ENCODE measurements at places on chromosomes 11 and 22.

DNA sequence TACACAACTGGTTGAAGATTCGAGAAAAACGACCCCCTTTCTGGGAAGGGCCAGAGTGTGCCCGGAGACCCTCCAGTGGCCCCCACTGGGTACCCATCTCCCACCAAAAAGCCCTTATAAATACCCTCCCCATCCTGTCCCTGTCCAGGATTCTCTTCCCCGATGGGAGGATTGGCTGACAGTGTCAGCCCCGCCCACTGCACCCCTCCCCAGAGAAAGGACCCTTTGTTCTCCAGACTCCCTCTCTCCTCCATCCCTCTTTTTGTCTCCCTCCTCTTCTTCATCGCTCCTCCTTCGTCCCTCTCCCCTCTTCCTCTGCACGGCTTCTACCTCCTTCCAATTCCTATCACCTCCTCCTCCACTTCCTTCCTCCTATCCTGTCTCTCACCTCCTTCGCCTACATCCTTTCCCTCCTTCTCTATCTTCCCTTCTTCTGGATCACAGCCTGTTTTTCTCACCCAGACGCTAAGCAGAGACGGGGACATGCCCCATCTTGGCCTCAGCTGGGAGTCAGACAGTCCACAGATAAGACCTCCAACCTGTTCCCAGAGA, 13.3 kb upstream of the MEN1 start:
- DNase-seq: no peak

GRCh38 chr22:39556970-39557841, 13.3 kb upstream of the CACNA1I start:
- peak; percentile 49 for DNase-seq

DNA sequence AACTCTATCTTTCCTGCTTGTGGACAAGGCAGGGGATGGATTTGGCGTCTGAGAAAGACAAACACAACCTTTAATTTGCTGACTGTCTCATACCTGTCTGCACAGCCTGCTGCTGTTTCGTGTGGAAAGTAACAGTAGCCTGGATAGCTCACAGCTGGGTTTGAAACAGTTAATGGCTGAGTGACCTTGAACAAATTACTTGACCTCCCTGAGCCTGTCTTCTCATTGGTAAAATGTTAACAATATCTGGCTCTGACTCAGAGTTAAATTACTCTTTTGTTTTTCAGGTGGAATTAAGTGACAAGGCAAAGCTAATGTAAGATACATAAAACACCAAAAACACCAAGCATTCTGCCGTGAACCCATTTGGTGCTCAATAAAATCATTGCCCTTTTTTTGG, 41.1 kb upstream of the ADA2 start:
- no peak for DNase-seq

GRCh38 chr11:57638811-57639320, 10.8 kb downstream of the YPEL4 start:
- DNase-seq: no peak

GRCh38 chr11:67780056-67780455, 105.6 kb upstream of the ALDH3B2 start:
- DNase-seq: no peak

GRCh38 chr11:92390783-92391182, 166.2 kb downstream of the FAT3 start:
- DNase-seq: no peak

GRCh38 chr11:65801153-65801987, 14.5 kb downstream of the OVOL1 start:
- DNase-seq: no peak

DNA sequence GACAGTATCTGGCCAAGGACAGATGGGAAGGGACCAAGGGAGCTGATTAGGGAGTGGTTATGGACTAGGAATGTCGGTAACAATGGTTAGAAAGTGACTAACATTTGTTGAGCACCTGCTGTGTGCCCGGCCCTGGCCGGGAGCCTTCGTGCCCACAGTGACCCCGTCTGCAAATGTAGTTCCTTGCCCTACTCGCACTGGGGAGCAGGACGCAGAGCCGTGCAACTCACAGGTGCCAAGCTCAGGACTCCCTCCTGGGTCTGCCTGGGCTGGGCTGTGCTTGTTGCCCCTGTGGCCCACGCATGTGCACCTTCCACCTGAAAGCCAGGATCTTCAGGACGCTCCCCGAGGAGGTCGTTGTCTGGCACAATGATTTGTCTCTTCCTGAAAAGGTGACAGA, 56.7 kb upstream of the PPP6R3 start:
- no peak for DNase-seq

DNA sequence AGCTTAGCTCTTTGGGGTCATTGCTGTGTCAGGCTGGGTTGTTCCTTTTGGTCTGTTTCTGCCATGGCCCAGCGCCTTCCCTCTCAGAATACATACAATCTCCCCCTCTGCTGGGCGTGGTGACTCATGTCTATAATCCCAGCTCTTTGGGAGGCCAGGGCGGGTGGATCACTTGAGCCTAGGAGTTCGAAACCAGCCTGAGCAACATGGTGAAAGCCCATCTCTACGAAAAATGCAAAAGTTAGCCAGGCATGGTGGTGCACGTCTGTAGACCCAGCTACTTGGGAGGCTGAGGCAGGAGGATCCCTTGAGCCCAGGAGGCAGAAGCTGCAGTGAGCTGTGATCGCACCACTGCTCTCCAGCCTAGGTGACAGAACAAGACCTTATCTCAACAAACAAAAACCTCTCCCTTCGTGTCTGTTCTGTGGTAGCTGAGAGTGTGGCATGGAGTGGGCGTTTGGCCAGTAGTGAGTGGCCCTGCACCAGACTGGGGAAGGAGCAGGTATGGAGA, 46.7 kb upstream of the RAB1B start:
- DNase-seq: no peak

DNA sequence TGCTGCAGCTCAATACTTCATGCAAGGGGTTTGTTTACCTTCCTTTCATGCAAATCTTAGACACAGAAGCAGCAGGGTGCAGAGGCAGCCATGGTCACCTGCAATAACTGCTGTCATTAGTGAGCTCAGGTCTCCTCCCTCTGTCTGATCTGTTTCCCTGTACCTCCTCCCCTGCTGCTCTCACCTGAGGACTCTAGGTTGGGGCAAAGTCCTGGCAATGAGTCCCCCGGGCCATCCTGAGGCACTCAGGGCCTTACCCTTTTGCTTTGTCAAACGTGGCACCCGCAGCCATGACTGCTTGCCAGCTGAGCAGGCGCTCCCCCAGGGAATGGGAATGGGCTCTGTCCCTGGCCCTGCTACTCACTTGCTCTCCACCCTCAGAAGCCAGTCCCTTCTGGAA, 3.9 kb downstream of the LRRC10B start:
- peak; percentile 83 for DNase-seq

DNA sequence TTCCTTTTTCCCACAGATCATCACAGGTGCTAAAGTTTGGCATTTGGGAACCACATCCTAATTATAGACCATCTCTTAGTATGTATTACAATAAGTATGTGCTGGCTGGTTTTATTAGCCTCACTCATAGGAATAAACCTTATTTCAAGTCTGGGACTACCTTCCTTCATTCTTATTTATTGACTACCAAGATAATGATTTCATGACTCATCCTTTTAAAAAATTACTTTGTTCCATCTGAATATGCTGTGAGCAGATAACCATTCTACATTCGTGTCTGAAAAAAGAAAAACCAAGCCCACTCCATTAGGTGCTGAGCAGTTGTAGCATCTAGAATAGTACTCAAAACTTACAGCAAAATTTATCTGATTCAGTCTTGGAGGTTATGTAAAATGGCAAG, 12.3 kb downstream of the TNRC6B start:
- DNase-seq: no peak

- DNase-seq: no peak
These were observed 17.8 kb upstream of the OR8B8 start for GRCh38 chr11:124463324-124463723.

DNA sequence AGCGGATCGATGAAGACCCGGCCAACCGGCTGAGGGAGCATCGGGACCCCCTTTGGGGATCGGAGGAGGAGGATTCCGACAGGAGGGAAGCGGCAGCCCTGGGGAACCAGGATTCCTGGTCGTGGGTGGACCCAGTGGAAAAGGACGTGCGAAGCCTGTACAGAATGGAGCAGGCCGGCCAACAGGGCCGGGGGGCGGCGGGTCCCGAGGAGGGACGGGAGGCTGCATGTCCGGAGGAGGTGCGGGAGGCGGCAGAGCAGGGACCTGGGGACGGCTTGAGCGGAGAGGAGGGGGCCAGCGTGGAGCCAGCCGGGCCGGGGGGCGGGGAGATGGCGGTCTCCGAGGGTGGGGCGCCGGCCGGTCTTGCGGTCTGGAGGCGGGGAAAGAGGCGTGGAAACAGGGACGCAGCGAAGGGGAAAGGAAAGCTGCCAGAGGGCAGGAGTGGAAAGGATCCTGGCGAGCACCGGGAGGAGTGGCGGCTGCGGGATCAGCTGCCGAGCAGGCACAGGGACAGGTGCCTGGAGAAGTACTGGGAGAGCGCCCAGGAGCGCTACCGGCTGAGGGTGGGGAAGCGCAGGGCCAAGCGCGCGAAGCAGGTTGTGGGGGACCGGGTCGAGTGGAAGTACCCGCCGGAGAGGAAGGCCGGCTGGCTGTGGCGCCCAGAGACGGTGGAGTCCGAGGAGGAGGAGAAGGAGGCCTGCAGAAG, at the start of gene ANO5:
Gene ANO5 (plus strand): TSS at position 444 of the 706 bp plus-strand sequence. CDS start 408 bp downstream, outside the sequence.
- peak; percentile 41 for DNase-seq

- DNase-seq: no peak
These were observed 22.8 kb downstream of the MRPL16 start for GRCh38 chr11:59787816-59788215.

- DNase-seq: no peak
These were observed 169.0 kb upstream of the DDI1 start for GRCh38 chr11:103867481-103867880.
